ENCODE measurements at places on chromosomes 13 and 19. TPM values are rescaled to one million over a fixed set of nuclear protein-coding genes. Genes with fewer than 3 reads are reported as not detected.
A peak's percentile ranks its signal among the peaks of the same experiment; 100 is the strongest.

Gene TUBA3C
- total RNA-seq: not detected

DNA sequence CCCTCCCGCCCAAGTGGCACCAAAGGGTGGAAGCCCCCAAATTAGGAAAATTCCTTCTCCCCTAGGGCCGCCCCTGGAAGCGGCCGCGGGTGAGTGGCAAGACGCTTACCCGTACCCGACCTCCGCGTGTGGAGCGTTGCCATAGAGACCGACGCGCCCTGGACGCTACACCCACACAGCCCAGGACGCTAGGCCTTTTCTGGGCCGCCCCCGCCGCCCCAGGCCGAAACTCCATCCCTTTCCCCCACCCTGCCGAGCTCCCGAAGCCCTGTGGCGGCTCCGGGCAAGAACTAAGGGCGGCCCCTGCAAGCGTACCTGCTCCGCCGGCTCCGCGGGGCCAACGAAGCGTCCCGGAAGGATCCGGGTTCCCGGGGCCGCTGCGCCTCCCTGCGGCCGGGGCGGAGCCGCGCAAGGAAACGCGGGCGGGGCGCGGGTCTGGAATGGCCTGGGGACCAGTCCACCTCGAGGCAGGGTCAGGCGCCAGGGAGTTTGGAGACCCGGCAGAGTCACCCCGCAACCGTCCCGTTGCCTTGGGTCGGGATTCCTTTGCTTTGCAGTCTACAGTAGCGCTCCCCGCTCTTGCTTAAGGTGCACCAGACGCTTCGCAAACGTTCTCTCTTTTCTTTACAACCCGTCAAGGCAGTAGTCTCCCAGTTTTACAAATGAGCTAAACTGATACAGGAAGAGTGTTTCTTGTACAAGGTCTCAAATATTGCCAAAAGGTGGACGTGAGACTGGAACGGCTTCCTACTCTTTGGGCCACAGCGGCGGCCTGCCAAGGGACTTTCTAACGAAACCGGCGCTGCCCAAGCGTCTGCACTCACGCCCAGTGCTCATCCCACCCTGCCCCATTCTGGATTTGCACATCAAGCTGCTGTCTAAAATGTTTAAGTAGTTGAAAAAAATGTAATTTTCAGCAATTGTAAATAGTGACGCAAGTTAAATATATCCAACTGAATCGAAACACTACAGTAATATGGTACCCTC is at the start of gene NEK5:
Gene NEK5, minus strand, starts transcription at position 360 of the 987 bp plus-strand sequence. CDS start 1,591 bp downstream, outside the sequence.
- no peaks in the 10 kb centered on the region for H3K4me1 ChIP-seq
- peak; percentile 89 for DNase-seq
- H3K36me3 ChIP-seq: peaks cover 2% of the 10 kb centered on the region
- H3K4me3 ChIP-seq: peak within 1 kb of the TSS; percentile 49
- no peaks in the 10 kb centered on the region for H3K27me3 ChIP-seq

DNA sequence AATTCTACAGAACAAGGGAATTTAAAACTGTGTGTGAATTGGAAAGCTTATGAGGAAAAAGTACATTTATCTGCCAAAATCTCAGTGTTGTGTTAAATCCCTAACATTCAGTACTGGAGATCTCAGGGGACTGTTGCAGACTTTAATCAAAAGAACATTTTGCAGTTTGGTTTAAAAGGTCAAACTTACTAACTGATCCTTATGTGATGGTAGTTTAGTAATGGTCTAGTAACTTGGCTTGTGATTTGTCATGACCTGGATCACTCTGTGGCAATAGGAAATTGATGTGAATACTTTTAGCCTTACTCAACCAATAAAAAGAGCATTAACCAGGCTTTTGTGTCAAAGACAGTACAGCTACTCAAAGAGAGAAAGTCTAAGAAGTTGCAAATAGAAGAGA is 862.1 kb upstream of the MIR17HG start:
- no peak overlapping the region for H3K4me3 ChIP-seq
- no peak overlapping the region for H3K27ac ChIP-seq
- H3K36me3 ChIP-seq: no peaks in the 10 kb centered on the region
- H3K27me3 ChIP-seq: no peaks in the 10 kb centered on the region

- H3K27ac ChIP-seq: no peak overlapping the region
- H3K4me1 ChIP-seq: no peaks in the 10 kb centered on the region
- H3K4me3 ChIP-seq: no peak overlapping the region
- no peaks in the 10 kb centered on the region for H3K27me3 ChIP-seq
Measured at GRCh38 chr19:7257148-7258040, 36.8 kb downstream of the INSR start.

Gene TMEM272
- total RNA-seq: 0.16 TPM

Gene GSX1
- total RNA-seq: not detected

DNA sequence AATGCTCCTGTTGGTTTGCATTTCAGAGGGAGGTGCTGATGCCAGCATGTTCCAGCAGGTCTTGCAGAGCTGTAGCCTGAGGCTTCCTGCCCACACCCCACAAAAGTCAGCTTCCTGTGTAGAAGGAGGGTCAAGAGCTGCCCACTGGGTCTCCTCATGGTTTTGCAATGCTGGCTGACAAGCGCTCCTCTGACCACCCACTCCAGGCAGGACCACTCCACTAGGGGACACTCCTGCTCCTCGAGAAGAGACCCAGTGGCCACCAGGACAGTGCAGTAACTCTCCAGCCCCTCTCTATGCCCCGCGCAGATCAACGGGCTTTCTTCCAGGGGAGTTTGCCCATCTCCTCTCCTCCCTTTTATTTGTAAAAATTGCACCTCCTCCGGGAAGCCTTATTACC is 72.9 kb upstream of the UQCRFS1 start:
- H3K4me3 ChIP-seq: no peak overlapping the region
- DNase-seq: no peak
- no peaks in the 10 kb centered on the region for H3K4me1 ChIP-seq

DNA sequence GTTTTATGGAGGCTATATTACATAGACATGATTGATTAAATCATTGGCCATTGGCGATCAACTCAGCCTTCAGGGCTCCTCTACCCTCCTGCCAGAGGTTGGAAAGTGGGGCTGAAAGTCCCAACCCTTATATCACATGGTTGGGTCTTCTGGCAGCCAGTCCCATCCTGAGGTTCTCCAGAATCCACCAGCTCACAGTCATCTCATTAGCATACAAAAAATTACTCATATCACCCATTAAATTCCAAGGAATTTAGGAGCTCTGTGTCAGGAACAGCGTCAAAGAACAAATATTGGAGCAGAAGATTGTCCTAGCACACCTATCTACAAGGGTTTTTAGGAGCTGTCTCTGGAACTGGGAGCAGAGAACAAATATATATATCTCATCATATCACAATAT is 39.4 kb upstream of the FARP1 start:
- DNase-seq: no peak
- no peaks in the 10 kb centered on the region for H3K4me1 ChIP-seq
- H3K36me3 ChIP-seq: no peaks in the 10 kb centered on the region
- H3K27ac ChIP-seq: no peak overlapping the region

- no peak overlapping the region for H3K4me3 ChIP-seq
- no peaks in the 10 kb centered on the region for H3K36me3 ChIP-seq
- H3K27me3 ChIP-seq: no peaks in the 10 kb centered on the region
Measured at GRCh38 chr13:95784161-95784899, 107.4 kb downstream of the DNAJC3 start.

Gene SMIM24
- not detected for total RNA-seq

DNA sequence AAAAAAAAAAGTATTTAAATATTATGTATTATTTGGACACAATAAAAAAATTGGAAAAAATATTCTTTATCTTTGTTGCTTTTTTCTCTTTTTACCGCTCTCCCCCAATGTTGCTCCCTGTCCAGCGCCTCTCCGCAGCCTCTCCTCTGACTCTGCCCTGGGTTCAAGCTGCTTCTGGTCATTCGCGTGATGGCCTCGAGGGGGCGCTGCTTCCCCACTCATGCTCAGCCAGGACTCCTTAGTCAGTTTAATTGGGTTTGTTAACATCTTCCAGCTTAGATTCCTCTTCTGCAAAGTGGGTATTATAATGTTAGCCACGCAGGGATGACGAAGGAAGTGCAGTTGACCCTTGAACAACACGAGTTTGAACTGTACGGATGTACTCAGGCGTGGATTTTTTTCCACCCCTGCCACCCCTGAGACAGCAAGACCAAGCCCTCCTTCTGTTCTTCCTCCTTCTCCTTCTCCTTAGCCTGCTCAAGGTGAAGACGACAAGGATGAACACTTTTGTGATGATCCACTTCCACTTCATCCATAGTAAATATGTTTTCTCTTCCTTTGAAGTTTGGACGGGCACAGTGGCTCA is 4.9 kb upstream of the NWD1 start:
- H3K4me1 ChIP-seq: no peaks in the 10 kb centered on the region
- H3K27me3 ChIP-seq: no peaks in the 10 kb centered on the region
- peak; percentile 56 for DNase-seq
- no peak overlapping the region for H3K27ac ChIP-seq
- no peak overlapping the region for H3K4me3 ChIP-seq

DNA sequence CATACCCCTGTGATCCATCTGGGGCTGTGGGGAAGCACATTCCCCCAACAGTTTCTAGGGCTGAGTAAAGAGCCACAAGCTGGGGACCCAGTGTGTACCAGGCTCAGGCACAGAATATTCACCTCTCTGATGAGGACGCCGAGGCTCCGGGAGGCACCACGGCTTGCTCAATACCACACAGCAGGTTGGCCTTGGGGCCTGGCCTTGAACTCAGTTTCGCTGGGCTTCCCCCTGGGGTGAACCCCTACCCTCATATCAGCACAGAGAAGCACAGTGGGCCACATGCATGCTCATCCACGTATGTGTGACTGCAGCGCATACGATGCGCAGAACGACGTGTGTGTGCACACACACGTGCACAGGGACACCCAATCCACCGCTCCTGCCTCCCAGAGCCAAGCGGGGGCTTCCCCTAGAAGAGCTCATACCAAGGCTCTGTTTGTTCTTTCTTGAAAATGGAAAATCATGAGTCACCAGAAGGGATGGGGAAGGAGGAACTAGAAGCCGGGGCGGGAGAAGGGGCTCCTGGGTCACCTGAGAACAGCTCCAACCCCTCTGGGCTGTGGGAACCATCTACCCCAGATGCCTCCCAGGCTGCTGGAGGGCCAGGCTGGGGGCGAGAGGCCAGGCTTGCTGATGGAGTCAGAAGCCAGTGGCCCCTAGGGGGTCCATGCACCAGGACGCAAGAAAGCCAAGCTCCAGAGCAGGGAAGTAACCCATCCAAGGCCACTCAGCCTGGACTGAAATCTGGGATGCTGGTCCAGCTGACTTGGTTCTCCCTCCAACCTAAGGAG is 4.9 kb upstream of the PDE4C start:
- DNase-seq: no peak
- H3K27me3 ChIP-seq: no peaks in the 10 kb centered on the region
- no peak overlapping the region for H3K27ac ChIP-seq
- H3K4me1 ChIP-seq: no peaks in the 10 kb centered on the region

Gene MAMSTR
- 3.7 TPM for total RNA-seq

- H3K4me1 ChIP-seq: peaks cover 3% of the 10 kb centered on the region
- H3K36me3 ChIP-seq: no peaks in the 10 kb centered on the region
- H3K27ac ChIP-seq: no peak overlapping the region
- H3K27me3 ChIP-seq: no peaks in the 10 kb centered on the region
- H3K4me3 ChIP-seq: no peak overlapping the region
Measured at GRCh38 chr13:39887387-39887786, 231.9 kb downstream of the COG6 start.

- H3K4me3 ChIP-seq: no peak overlapping the region
- H3K36me3 ChIP-seq: no peaks in the 10 kb centered on the region
- no peak for DNase-seq
- no peaks in the 10 kb centered on the region for H3K27me3 ChIP-seq
Measured at GRCh38 chr13:22092791-22093560, 422.1 kb downstream of the FGF9 start.

Gene TPTE2
- not detected for total RNA-seq
